MV-4-11 (cell line): ENCODE measurements at places on chromosomes 13 and 19.

DNA sequence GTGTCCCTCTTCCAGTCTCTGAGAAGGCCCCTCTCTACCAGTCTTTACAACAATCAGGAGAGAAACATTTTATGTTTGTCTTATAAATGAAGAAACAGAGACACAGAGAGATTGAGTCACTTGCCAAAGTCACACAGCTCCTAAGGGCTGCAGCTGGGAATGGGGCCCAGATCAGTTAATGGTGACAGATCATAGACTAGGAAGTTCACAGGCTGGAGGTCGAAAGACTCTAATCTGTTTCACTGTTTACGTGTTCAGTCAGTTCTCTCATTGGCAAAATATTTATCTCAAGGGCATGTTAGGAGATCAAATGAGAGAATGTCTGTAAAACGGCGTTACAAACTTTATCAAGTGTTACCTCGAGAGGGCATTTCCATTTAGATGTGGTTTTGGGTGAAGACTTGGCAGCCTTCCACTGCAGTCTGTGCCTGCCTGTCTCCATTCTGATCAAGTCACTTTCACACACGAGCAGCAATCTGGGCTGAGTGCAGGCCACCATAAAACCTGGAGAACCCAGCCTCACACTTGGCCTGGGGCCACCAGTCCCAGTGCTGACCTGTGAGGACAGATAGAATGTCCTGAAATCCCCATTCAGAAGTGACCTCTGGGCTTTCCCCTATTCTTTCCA, 65.1 kb downstream of the SIAH3 start:
- no peak for DNase-seq

DNA sequence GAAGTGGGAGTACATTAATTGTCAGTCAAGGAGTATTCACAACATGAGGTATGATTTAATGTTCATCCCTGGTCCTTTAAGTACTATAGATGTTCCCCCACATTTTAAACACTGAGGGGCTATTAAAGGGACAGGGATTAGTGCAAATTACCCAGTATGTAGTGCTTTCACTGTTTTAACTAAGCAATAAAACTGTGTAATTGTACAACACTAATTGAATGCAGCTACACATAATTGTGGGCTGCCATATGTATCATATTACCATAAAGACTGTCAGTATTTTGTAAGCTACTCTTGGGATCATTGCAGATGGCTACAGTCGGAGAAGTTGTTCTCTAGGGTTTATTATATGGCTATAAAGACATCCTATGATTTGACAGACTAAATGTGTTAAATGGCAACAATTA, 316.6 kb downstream of the DCLK1 start:
- no peak for DNase-seq

GRCh38 chr13:79225487-79226232, 180.4 kb downstream of the RBM26 start:
- DNase-seq = peak; percentile 7

DNA sequence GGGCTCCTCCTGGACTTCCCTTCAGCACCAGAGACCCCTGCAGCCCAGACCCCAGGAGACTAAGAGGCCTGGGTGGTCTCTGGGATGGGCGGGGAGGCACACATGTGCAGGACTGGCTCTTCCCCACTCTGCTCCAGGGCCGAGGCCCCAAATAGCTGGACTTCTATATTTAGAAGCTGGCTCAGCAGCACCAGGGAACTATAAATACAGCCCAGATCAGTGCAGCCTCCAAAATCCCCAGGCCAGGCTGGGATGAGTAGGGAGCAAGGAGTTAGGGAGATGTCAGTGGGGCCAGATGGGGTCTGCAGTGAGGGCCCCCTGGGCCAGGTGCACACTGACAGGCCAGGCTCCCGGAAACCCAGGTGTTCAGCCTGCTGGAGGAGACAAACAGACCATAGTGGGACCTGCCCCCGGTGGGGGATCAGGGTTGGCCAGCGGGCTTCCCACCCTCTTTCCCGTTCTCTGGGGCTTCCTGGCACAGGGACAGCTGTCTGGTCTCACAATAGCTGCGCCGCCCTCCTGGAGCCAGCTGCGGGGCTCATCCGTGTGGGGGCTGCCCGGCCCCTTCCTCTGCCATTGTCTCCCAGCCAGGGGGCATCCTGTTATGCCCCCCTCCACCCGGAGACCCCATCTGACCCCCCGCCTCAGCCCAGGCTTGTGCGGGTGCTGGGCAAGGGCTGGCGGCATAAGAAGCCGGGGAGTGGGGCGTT, 5.5 kb upstream of the ADGRE5 start:
- peak; percentile 61 for DNase-seq

GRCh38 chr19:35089554-35089953, 26.1 kb upstream of the FXYD3 start:
- DNase-seq = no peak

DNA sequence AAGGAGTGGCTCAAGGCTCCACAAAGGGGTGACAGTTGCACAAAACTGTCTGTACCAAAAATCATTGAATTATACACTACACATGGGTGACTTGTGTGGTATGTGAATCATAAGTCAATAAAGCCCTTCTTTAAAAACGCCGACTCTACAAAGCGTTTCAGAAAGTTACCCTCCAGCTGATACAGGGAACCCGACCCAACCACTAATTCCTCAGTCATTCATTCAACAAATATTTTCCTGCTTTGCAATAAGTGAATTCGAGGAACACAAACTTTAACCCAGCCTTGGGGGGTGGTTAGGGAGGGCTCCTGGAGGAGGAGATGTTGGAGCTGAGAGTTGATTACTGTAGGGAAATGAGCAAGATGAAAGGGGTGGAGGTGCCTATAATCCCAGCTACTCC, 32.0 kb downstream of the LTBP4 start:
- no peak for DNase-seq
